ENCODE measurements at places on chromosomes 3 and 15. TPM values are rescaled to one million over a fixed set of nuclear protein-coding genes. Genes with fewer than 3 reads are reported as not detected.

- H3K36me3 ChIP-seq: no peaks in the 10 kb centered on the region
- no peaks in the 10 kb centered on the region for H3K4me1 ChIP-seq
- no peak for DNase-seq
- H3K4me3 ChIP-seq: no peak overlapping the region
These were observed 1.5 kb upstream of the GCSAM start for GRCh38 chr3:112134335-112135124.

Gene EFHB
- 0.61 TPM for total RNA-seq

DNA sequence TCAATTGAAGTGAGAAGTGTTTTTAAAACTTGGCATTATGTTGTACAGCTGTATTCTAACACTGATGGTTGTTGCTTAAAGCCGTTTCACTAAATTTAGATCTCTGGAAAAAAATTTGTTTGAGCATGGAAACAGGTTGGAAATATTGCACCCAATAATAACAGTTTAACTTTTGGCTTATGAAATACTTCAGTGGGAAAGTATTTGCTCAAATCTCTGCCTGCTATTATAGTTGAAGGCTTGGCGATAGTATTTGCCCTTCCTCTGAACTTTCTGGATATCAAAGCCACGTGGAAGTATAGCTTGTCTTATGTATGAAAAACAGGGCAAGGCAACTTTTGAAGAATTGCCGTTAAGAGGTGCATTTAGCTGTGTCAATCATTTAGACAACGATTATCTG is 270.3 kb upstream of the LRRFIP2 start:
- DNase-seq: no peak
- H3K36me3 ChIP-seq: no peaks in the 10 kb centered on the region
- H3K27me3 ChIP-seq: no peaks in the 10 kb centered on the region
- H3K27ac ChIP-seq: no peak overlapping the region
- H3K4me1 ChIP-seq: no peaks in the 10 kb centered on the region

- no peak for DNase-seq
- H3K4me1 ChIP-seq: no peaks in the 10 kb centered on the region
- H3K36me3 ChIP-seq: no peaks in the 10 kb centered on the region
- H3K27me3 ChIP-seq: no peaks in the 10 kb centered on the region
These were observed 189.8 kb upstream of the PROK2 start for GRCh38 chr3:71974786-71975185.

Gene MESP2
- not detected for total RNA-seq

DNA sequence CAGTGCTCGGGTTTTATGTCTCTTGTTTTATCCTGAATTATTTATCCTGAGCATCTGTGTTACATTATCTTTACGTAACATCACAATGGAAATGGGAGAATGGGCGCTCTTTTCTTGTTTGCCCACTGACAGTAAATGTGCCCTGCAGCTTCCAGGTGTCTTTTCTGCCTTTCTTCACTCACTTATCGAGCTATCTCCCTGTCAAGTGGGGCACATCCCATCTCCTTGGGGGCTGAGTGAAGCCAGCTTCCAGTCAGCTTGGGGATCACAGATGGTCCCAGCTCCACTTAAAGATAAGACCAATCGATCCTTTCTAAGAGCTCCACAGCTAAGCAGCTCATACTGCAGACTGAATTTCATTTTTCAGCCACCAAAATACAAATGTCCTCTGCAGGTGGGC is 125.8 kb downstream of the KBTBD8 start:
- H3K36me3 ChIP-seq: no peaks in the 10 kb centered on the region
- H3K4me3 ChIP-seq: no peak overlapping the region
- H3K27ac ChIP-seq: no peak overlapping the region
- no peak for DNase-seq
- H3K4me1 ChIP-seq: no peaks in the 10 kb centered on the region

GRCh38 chr3:54303517-54304375 is 181.4 kb downstream of the CACNA2D3 start:
- no peak for DNase-seq
- no peaks in the 10 kb centered on the region for H3K36me3 ChIP-seq
- H3K27me3 ChIP-seq: no peaks in the 10 kb centered on the region

Gene STRA6
- total RNA-seq: 94.4 TPM

Gene MINAR1
- total RNA-seq: 0.79 TPM

Gene EXD1
- not detected for total RNA-seq

DNA sequence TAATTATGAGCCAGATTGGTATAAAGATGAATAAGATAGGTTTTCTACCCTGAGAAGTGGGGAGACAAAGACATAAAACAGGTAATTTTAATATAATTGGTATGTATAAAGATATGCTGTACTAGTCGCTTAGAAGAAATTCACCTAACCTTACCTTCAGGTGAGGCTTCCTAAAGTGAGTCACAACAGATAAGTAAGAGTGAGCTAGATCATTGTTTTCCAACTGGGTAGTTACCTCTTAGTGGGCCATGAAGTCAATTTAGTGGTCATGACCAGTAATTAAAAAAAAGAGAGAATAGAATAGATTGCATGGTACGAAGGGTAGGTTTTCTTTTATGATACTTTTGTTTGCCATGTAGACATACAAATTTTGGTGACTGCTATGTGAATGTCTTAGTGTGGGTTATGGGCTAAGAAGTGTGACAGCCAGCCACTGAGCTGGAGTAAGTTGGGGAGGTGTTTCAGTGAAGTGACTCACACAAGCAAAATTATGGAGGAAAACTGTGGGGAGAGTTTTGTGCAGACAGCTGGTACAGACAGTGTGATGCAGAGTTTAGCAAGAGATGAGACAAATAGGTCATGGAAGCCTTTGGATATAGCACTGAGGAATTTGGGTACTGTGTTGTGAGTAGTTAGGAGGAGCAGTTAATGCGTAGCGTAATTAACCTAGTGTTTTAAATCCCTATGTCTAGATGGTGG is 8.2 kb downstream of the TRNT1 start:
- no peak for DNase-seq
- no peaks in the 10 kb centered on the region for H3K27me3 ChIP-seq
- peaks cover 42% of the 10 kb centered on the region for H3K36me3 ChIP-seq
- no peaks in the 10 kb centered on the region for H3K4me1 ChIP-seq

GRCh38 chr15:82919231-82919886 is 33.2 kb downstream of the HOMER2 start:
- no peaks in the 10 kb centered on the region for H3K4me1 ChIP-seq
- H3K4me3 ChIP-seq: no peak overlapping the region
- no peak overlapping the region for H3K27ac ChIP-seq
- no peaks in the 10 kb centered on the region for H3K36me3 ChIP-seq

Gene GATA2
- total RNA-seq: 19.8 TPM

DNA sequence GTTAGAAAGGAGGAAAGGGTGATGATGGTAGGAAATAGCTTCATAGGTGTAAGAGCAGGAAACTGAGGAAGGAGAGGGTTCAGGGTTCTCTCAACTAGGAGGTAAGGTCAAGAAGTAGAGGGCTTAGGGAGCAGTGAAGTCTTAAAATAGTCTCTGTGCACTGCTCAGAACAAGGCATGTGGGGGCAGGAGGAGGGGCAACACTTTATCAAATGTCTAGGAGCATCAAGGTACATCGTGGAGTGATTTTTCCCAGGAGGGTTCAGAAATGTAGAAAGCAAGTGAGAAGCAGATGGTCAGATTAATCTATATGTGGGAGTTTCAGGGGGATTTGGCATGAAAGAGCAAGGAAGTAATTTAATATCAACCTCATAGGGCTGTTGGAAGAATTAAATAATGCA is 58.8 kb downstream of the TNIK start:
- H3K36me3 ChIP-seq: no peaks in the 10 kb centered on the region
- DNase-seq: no peak
- H3K4me3 ChIP-seq: no peak overlapping the region
- H3K27me3 ChIP-seq: no peaks in the 10 kb centered on the region

Data from SJCRH30 (cell line).